Endodermal cell (in vitro differentiated cells): ENCODE measurements at places on chromosomes 11 and 22.

DNA sequence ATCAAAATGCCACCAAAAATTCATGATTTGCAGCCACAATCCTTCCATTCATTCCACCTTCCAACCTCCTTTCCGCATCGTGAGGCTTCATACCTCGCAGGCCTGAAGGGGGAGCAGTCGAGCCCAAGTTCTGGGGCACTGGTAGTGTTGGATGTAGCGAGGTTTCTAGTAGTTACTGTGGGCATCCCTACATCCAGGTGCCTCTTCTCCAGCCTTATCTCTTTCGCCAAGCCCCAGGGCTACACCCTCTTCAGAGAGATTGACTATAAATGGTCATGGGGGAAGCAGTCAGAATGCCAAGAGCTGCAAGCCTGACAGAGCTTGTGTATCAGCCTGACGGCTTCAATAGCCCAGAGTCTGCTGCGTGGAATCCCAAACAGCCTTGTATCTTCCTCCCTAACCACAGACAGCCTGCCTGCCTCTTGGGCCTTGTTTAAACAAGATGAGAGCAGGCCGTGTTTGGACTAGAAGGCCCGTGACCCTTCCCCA, 28.9 kb downstream of the CLMP start:
- H3K36me3 ChIP-seq, result peaks cover 66% of the 10 kb centered on the region
- DNase-seq, result peak; percentile 94
- peaks cover 41% of the 10 kb centered on the region for H3K4me1 ChIP-seq
- H3K4me3 ChIP-seq, result no peak overlapping the region

GRCh38 chr11:28009388-28009787, 98.6 kb downstream of the KIF18A start:
- H3K36me3 ChIP-seq, result no peaks in the 10 kb centered on the region
- H3K27me3 ChIP-seq, result no peaks in the 10 kb centered on the region
- H3K27ac ChIP-seq, result no peak overlapping the region
- DNase-seq, result no peak
- H3K4me1 ChIP-seq, result no peaks in the 10 kb centered on the region
- no peak overlapping the region for H3K4me3 ChIP-seq

- DNase-seq, result no peak
- no peaks in the 10 kb centered on the region for H3K27me3 ChIP-seq
- H3K27ac ChIP-seq, result no peak overlapping the region
- no peak overlapping the region for H3K4me3 ChIP-seq
Observed at GRCh38 chr11:95222817-95223216, 8.2 kb downstream of the SESN3 start.

- H3K27me3 ChIP-seq, result no peaks in the 10 kb centered on the region
- no peak for DNase-seq
- no peak overlapping the region for H3K27ac ChIP-seq
- peak overlapping the region; percentile 73 for H3K4me3 ChIP-seq
Observed at GRCh38 chr11:7612056-7612660, 61.1 kb downstream of the CYB5R2 start.

DNA sequence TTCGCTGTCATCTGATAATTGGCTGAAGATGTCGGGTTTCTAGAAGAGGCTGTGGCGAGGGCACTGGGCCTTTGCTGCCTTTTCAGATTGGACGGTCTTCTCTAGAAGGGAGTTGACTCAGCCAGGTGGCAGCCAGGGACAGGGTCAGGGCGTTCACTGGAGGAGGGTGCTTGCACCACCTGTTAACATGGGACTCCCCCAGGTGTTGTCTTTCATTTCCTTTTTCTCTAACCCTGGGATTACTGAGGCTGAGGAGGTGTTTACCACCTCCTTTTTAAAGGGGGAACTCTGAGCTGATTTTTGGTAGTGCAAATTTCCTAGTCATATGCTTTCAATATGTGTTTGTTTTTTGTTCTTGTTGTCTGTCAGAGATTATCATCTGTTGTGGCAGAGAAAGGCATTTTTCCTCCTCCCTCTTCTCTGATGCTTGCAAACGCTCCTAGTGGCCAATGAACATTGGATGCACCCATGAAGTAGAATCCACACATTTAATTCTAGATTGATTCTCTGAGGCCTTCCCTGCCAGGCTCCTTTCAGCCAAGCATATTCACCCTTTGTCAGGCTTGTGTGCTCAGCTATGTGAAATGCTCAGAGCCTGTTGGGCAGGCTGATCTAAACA, 54.1 kb downstream of the LDLRAD3 start:
- H3K4me1 ChIP-seq, result no peaks in the 10 kb centered on the region
- peaks cover 10% of the 10 kb centered on the region for H3K36me3 ChIP-seq
- no peak for DNase-seq
- no peak overlapping the region for H3K27ac ChIP-seq
- no peaks in the 10 kb centered on the region for H3K27me3 ChIP-seq

DNA sequence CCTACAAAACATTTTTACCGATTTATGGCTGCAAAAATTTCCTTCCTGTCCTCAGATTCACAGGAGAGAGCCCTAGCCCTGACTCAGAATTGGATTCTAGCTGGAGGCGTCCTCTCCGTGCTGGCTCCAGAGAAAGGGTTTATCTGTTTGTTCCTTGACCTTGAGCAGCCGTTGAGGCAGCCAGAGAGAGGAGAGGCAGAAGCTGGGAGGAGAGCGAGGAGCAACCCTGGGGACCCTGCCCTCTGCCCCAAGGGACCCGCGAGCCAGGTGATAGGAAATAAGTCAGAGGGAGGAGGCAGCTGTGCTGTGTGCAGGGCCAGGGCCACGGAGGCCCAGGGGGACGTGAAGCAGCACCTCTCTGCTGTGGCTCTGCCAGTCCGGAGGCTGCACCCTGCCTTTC, 75.6 kb downstream of the IGLL1 start:
- no peaks in the 10 kb centered on the region for H3K4me1 ChIP-seq
- no peak overlapping the region for H3K4me3 ChIP-seq
- H3K27me3 ChIP-seq, result no peaks in the 10 kb centered on the region
- no peak for DNase-seq
- no peaks in the 10 kb centered on the region for H3K36me3 ChIP-seq

- H3K27me3 ChIP-seq, result no peaks in the 10 kb centered on the region
- H3K4me1 ChIP-seq, result peaks cover 2% of the 10 kb centered on the region
- H3K4me3 ChIP-seq, result no peak overlapping the region
- no peak overlapping the region for H3K27ac ChIP-seq
- peak; percentile 61 for DNase-seq
Observed at GRCh38 chr11:742156-742546, 5.1 kb upstream of the TALDO1 start.

- H3K4me1 ChIP-seq, result no peaks in the 10 kb centered on the region
- H3K27me3 ChIP-seq, result no peaks in the 10 kb centered on the region
- no peak overlapping the region for H3K27ac ChIP-seq
- H3K36me3 ChIP-seq, result no peaks in the 10 kb centered on the region
- no peak for DNase-seq
- no peak overlapping the region for H3K4me3 ChIP-seq
Observed at GRCh38 chr11:76918941-76919386, 58.2 kb downstream of the ACER3 start.

DNA sequence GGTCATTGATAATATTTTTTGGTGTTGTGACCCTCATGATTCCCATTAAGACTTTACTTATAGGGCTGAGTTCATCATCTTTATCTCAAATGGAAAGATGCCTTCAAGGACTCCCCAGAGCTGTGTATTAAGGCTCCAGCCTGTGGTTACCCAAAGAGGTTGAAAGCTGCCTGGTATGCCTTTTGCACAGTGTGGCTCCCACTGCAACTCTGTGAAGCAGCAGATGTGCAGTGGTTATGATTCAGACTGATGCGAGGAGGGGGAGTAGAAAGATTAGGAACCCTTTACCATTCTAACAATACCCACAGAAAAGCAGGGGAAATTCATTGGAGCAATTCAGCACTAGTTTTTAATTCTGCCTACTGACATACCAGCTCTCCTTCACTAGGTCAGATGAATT, 560.0 kb downstream of the INSC start:
- peak; percentile 2 for DNase-seq
- H3K36me3 ChIP-seq, result no peaks in the 10 kb centered on the region
- no peak overlapping the region for H3K27ac ChIP-seq
- no peaks in the 10 kb centered on the region for H3K27me3 ChIP-seq
- no peak overlapping the region for H3K4me3 ChIP-seq

DNA sequence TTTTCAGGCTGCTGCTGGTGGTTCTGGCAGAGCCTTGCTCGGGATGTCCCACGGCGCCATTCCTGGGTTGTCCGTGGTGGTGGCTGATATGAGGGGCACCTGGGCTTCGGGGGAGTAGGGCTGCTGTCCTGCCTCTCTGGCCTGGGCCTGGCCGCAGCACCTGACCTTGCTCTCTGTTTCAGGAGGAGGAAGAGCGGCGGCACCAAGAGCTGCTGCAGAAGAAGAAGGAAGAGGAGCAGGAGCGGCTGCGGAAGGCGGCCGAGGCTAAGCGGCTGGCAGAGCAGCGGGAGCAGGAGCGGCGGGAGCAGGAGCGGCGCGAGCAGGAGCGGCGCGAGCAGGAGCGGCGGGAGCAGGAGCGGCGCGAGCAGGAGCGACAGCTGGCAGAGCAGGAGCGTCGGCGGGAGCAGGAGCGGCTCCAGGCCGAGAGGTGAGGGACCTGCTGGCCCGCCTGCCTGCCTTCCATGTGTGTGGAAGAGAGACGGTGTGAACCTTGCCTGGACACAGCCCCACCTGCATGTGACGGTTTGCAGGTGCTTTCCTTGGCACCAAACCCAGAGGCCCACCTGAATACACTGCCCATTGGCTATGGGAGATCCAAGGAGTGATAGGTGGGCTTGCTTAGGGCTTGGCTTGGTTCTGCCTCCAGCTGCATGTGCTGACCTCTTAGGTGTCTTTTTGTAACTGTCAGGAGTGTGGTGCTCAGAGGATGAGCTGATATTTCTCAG, 22.8 kb downstream of the INCENP start:
- no peaks in the 10 kb centered on the region for H3K4me1 ChIP-seq
- no peak overlapping the region for H3K27ac ChIP-seq
- H3K4me3 ChIP-seq, result no peak overlapping the region
- peaks cover 57% of the 10 kb centered on the region for H3K36me3 ChIP-seq

DNA sequence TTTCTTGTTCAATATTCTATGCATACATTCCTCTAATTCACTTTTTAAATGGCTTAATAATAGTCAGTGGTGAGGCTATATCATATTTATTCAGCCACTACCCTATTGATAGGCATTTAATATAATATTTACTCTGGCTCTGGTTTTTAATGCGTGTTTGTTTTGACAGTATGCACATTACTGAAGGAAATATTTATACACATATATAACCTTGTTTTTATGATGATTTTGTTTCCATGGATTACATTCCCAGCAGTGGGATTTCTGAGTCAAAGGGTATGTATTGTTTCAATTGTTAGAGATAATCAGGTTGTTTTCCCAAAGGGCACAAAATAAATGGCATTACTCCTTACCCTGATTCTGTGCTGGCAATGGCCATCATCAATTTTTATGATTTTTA, 105.8 kb downstream of the UVRAG start:
- DNase-seq, result no peak
- H3K4me3 ChIP-seq, result no peak overlapping the region
- no peak overlapping the region for H3K27ac ChIP-seq
- H3K36me3 ChIP-seq, result no peaks in the 10 kb centered on the region
